ENCODE measurements at places on chromosomes 1 and 21.

DNA sequence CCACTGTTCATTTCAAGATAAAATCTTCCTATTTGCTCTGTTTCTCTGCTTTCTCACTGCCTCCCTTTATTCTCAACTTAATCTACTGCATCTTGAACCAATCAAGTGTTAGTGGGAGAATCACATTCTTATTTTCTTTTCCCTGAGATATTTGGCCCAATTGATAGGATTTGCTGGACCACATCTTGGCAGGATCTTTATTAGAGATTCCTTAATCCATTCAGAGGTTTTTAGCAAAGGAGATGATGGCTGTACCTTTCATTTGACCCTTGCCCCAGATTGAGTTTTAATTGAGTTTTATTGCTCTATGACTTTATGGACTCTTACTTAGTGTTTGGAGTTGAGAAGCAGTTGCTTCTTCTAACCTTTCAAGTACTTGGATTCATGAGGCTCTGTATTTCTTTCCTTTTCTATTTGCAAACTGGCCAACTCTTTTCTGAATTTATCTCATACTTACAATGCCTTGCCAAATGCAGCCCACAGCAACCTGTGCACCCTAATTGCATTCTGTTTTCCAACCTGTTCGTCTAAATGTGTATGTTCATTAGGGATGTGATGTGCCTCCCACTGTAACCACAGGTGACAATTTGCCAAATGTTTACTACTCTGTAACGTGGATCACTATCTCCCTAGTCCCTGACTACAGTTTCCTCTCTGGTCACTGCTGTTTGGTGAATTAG is 274.8 kb upstream of the KAZN start:
- no peak for DNase-seq

DNA sequence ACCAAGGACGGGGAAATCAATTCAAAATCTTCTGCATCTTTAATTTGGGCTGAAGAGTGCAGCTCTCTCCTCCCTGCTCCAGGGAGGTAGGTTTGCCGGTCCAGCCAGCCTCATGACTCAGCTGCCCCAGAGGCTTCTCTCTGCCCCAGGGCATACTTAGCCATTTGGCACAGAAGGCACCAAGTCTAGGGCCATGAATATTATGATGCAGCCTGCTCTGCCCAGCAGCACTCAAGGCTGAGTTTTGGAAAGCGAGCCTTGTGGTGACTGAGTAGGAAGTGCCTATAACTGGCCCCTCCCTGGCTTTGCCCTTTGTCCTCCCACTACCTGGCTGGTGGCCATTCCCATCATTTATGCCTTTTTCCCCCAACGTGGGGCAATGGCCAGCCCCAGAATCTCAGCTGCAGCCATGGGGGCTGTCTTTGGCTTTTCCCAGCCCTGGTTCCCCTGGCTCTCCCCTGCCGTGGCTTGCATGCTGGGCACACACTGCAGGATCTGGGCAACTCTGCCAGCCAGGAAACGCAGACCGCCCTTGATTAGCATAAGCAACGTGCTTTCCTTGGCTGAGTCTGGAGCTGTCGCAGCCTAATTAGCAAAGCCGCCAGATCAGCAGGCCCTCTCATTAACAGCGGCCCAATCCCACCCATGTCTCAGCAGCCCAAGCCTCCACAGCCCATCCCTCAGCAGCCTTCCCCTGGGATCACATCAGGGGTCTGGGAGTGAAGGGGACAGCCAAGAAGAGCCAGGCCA is 258.6 kb upstream of the TMEM51 start:
- DNase-seq: no peak

DNA sequence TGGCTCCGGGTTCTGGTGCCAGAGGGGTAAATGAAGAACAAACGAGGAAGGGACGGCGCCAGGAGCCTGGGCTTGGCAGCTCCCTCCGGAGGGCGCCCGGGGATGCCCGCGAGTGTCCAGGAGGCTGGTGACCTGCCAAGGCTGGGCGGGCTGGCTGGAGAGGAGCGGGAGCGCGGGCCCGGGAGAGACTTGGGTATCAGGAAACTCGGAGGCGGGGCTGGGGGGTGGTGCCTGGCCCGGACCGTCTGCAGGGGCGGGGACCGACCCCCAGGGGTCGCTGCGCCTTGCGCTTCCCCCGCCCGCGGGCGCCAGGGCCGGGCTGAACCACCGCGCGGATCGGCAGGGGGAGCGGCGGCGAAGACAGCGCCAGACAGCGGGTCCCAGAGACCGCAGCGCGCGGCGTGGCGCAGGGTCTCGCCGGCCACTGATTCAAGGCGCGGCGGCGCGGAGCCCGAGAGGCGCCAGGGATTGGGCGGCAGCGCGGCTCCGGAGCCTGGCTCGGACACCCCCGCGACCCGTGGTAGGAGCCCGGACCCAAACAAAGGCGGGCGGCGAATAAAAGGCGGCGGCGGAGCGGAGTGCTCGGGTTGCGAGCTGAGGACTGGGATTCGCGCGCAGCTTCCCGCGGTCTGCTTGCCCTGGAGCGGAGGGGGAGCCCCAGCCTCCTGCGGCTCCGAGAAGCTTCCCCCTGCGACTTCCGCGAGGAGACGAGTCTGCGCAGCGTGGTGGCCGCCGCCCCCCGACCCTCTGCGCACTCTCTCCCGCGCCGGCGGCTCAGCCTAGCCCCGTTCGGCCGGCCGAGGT is at the start of gene DISP3:
Gene DISP3, plus strand, starts transcription at position 585 of the 804 bp plus-strand sequence. CDS start 21,838 bp downstream, outside the sequence.
- peak; percentile 49 for DNase-seq

DNA sequence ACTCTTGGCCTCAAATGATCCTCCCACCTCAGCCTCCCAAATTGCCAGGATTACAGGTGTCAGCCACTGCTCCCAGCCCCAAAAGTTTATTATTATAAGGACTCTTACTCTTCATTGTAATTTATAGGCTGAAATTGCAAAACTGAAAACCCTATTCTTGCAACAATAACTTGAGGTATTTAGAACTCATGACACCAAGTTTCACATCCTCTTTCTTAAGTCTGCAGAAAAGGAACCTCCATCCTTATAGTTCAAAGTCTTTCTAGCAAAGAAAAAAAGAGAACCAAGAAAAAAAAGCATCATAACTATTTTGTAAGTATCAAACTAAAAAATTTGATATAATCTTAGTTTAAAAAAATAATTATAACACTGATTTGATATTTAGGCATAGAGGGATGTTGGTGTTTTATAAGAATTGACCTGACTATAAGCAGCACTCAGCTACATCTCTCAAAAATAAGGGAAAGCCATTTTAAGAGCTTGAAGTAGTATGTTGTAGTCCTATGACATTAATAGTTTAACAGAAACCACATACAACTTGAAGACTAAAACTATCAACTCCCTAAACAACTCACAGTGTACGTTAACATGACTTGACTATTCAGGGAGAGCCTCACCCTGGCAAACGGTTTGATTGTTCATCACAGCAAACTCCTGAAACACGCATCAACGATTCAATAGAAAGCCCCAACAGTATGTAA is 122.4 kb downstream of the AKT3 start:
- DNase-seq: no peak

- DNase-seq: no peak
These were observed 239.6 kb upstream of the B3GALT2 start for GRCh38 chr1:193426061-193426460.

GRCh38 chr1:29878501-29878900 is 642.2 kb downstream of the PTPRU start:
- DNase-seq: no peak

DNA sequence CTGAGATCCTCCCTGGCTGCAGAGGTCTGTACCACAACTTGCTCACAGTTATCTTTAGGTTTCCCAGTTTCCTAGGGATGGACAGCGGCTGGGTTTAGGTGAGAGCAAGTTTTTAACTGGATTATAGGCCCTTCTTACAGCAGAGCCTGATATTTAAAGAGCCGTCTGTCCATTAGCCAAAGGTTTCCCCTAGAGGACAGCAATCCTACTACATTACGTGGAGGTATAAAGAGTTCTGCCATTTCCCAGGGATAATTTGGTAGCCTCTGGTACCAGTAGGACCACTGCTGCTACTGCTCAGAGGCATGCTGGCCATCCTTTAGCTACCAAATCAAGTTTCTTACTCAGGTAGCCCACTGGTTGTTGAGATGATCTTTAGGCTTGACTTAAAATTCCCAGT is 21.9 kb upstream of the FCGR2A start:
- no peak for DNase-seq

- DNase-seq: no peak
These were observed 62.9 kb downstream of the TBX19 start for GRCh38 chr1:168343566-168343965.

GRCh38 chr1:92653605-92654381 is 131.1 kb downstream of the EVI5 start:
- no peak for DNase-seq

Data from T-helper 9 cell (primary cell).